ENCODE measurements at places on chromosomes 7 and 10. TPM values are rescaled to one million over a fixed set of nuclear protein-coding genes. Genes with fewer than 3 reads are reported as not detected.

DNA sequence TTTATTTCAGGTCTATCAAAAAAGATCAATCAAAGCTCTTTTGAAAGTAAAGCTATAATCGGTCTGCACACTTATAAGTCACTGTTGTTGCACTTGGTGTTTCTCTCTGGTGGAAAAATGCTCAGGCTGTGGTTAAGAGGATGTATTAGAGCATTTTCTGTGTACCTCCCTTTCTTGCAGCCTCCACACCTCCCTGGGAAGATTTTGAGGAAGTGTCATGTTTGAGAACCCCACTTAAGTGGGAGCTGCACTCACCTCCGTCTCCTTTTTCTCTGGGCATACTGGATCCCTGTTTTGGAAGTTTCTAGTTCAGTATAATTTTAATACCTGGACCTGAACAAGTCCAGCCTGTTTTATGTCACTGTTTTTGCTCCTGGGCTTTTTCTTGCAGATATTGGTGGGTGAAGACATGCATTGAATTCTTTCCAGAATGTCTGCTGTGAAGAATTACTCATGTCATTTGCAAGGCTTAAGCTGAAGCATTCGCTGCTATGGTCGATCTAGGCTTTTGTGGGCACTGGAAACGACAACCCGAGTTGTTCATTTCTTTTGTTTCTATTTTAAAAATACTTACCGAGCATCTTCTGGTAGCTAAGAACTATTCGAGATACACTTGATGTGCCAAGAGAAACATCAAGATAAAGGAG is 36.6 kb downstream of the TCF7L2 start:
- DNase-seq = no peak
- H3K36me3 ChIP-seq = no peaks in the 10 kb centered on the region
- peaks cover 35% of the 10 kb centered on the region for H3K4me1 ChIP-seq
- no peaks in the 10 kb centered on the region for H3K27me3 ChIP-seq

The INSYN2A gene
- 0.19 TPM for total RNA-seq

GRCh38 chr7:137667633-137668387 is 179.0 kb downstream of the DGKI start:
- no peak overlapping the region for H3K4me3 ChIP-seq
- H3K27me3 ChIP-seq = no peaks in the 10 kb centered on the region
- no peak overlapping the region for H3K27ac ChIP-seq
- no peak for DNase-seq

DNA sequence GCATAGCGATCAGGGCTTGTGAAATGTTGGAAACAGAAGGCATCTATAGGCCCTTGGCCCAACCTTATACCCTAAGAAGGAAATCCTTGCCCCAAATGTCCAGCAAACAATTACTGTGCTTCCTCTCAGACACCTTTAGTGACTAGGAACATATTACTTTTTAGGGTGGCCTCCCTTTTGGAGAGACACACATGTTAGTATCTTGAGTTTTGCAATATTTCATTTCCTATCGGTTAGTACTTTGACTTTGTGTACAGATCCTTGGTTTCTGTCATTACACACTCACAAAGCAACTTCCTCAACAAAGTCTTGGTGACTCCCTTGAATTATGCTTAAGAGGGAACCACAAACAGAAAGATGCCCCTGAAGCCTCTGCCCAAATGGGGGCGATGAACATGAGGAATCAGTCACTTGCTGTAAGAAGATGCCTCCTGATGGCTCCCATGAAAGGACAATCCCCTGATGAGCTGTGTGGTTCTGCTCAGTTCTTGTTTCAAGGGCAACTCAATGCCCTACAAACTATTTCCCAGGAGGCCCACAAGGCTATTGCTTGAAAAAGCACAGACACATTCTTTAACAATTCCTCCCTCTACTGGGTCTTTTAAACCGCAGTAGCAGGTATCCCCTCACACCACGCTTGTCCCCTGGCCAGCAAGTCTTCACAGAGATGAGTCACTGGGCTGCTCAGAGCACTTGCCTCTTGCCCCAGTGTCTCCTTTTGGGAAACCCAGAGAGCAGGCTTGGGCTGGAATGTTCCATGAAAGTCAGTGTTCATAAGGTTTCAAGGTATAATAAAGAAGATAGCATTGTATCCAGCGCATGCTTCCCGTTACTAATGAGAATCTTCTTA is 196.2 kb downstream of the FANK1 start:
- H3K4me3 ChIP-seq = no peak overlapping the region
- no peak for DNase-seq
- H3K4me1 ChIP-seq = no peaks in the 10 kb centered on the region
- no peak overlapping the region for H3K27ac ChIP-seq

The TFR2 gene
- total RNA-seq = 5.7 TPM
